Activated CD4-positive, alpha-beta T cell treated with anti-CD3 and anti-CD28 coated beads for 36 hours (primary cell): ENCODE measurements at places on chromosomes 12 and 14.

- H3K27ac ChIP-seq: no peak overlapping the region
- no peak for DNase-seq
- no peaks in the 10 kb centered on the region for H3K4me1 ChIP-seq
- no peak overlapping the region for H3K4me3 ChIP-seq
Measured at GRCh38 chr14:101029668-101030290, 126.3 kb upstream of the RTL1 start.

- no peak overlapping the region for H3K27ac ChIP-seq
- no peaks in the 10 kb centered on the region for H3K36me3 ChIP-seq
- no peak for DNase-seq
- no peak overlapping the region for H3K4me3 ChIP-seq
- H3K27me3 ChIP-seq: peaks cover 13% of the 10 kb centered on the region
Measured at GRCh38 chr14:55950135-55950534, 168.1 kb upstream of the PELI2 start.

DNA sequence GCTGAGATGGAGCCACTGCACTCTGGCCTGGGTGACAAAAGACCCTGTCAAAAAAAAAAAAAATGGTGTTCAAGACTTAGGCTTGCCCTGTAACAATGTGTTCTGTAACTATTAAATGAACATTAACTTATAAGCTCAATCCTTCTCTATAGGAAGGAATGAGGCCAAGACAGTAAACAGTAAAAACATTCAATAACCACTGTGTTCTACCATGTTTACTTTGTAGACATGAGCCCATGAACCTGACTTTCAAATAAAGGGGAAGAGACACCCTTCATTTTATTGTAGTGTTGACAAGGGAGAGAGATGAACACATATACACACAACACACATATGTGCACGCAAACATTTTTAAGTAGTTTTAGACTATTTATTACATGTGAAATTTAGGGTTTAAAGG lies 20.1 kb upstream of the RASSF3 start:
- no peak overlapping the region for H3K4me3 ChIP-seq
- H3K27me3 ChIP-seq: no peaks in the 10 kb centered on the region
- H3K36me3 ChIP-seq: no peaks in the 10 kb centered on the region
- no peak for DNase-seq

DNA sequence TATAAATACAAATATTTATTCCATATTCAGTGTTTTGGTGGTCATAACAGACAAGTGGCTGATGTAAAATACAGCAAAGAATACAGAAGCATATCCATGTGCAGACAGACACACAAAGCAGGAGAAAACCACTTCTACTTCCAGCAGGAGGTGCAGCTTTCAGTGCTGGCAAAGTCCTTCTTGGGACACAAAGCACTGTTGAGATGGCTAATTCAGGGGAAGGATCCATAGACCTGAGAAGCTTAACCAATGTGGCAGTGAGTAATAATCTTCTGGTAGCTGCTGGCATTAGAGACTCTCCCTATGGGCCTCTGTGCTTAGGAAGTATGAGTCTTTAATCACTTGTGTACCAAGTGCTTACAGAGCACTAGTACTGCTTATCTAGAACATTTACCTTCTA lies 26.8 kb downstream of the AMN1 start:
- no peak overlapping the region for H3K4me3 ChIP-seq
- H3K27ac ChIP-seq: no peak overlapping the region
- peaks cover 31% of the 10 kb centered on the region for H3K36me3 ChIP-seq
- H3K27me3 ChIP-seq: no peaks in the 10 kb centered on the region
- peaks cover 21% of the 10 kb centered on the region for H3K4me1 ChIP-seq

GRCh38 chr12:121810833-121811433 lies 7.1 kb downstream of the SETD1B start:
- H3K4me1 ChIP-seq: peaks cover 45% of the 10 kb centered on the region
- peak; percentile 6 for DNase-seq
- H3K36me3 ChIP-seq: peaks cover 42% of the 10 kb centered on the region

DNA sequence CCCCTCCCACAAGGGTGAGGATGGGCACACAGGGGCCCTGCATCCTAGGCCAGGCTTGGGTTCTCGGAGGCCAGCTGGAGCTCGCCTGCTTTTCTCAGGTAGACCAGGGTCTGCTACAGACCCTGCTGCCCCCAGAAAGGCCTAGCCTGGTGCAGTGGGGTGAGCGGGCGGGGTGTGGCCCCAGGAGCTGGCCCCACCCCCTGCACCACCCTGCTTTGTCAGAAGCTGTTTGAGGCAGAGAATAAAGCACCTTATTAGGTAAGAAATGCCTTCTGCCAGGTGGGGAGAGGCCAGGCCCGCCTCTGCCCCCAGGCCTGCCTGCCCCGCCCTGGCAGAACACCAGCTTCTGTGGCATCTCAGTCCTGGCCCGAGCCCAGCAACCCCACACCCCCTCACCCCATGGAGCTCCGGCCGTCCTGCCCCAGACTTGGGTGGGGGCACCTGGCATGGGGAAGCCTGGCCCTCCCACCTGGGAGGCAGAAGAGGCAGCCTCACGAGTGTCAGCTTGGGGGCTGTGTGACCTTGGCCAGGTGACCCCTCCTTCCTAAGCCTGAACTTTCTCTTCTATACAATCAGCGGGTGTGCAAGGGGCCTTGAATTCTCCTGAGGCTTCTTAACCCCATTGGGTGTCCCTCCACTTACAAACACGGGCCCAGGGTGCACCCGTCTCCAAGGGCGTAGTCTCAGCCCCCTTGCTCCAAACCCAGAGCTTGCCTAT lies 43.2 kb downstream of the KRT80 start:
- DNase-seq: no peak
- no peak overlapping the region for H3K27ac ChIP-seq
- no peaks in the 10 kb centered on the region for H3K36me3 ChIP-seq
- no peak overlapping the region for H3K4me3 ChIP-seq

DNA sequence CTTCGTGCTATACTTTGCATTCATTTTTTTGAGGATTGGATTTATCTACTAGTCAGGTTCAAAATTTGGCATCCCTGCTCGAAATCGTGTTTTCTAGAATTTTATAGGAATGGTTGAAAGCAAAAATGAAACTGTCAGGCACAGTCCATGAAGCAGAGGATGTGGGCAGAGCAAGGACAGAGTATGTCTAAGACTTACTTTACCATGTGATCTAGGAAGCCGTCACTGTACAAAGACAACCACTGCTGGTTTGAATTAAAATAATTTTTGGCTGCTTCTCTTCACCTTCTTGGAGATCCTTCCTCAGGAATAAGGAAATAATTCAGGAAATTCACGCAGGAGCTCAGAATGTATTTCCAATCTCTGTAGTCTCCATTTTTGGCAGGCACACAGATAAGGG lies 31.6 kb upstream of the SGPP1 start:
- H3K4me3 ChIP-seq: peak overlapping the region; percentile 57
- peak; percentile 17 for DNase-seq
- H3K4me1 ChIP-seq: peaks cover 12% of the 10 kb centered on the region
- no peaks in the 10 kb centered on the region for H3K27me3 ChIP-seq
- peak overlapping the region; percentile 93 for H3K27ac ChIP-seq
- no peaks in the 10 kb centered on the region for H3K36me3 ChIP-seq

DNA sequence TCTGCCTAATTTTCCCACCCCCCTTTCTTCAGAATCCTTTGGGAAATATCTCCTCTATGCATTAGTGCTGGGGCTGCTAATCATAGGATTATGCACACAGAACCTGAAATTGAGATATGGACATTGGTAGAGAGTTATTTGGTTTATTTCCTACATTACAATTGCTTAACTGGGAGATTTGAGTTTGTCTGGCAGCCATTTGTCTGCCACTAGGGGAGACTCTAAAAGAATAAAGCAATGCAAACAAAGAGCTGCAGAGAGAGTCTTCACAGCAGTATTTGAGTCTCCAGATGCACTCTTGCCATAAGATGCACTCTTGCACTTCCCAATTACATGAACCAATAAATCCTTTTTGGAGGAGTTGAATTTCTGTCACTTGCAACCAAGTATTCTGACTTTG lies 12.0 kb upstream of the PCNX4 start:
- no peaks in the 10 kb centered on the region for H3K36me3 ChIP-seq
- H3K4me1 ChIP-seq: no peaks in the 10 kb centered on the region
- peaks cover 3% of the 10 kb centered on the region for H3K27me3 ChIP-seq
- no peak overlapping the region for H3K27ac ChIP-seq

DNA sequence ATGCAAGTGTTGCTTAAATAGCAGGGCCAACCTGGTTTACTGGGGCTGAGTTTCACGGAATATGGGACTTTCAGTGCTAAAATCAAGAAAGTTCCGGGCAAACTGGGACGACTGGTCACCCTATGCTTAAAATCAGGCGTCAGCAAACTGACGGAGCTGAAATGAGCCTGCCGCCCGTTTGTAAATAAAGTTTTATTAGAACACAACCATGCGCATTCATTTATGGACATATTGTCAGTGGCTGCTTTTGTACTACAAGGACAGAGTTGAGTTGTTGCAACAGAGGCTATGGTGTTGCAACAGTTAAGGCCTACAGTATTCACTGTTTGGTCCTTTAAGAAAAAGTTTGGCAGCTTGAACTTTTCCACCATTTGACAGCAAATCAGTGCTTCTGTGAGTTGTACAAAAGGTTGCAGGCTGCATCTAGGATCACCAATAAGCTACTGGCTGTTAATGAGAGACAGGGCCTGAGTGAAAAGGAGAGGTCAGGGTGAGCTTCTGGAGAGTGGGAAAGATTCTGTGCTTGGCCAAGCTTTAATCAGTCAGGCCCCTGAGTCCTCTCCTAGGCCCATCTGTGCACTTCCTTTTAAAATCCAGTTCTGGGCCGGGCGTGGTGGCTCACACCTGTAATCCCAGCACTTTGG lies 13.3 kb downstream of the SELPLG start:
- H3K27ac ChIP-seq: peak overlapping the region; percentile 61
- no peak for DNase-seq
- H3K27me3 ChIP-seq: no peaks in the 10 kb centered on the region
- peaks cover 46% of the 10 kb centered on the region for H3K36me3 ChIP-seq
- H3K4me1 ChIP-seq: peaks cover 43% of the 10 kb centered on the region

DNA sequence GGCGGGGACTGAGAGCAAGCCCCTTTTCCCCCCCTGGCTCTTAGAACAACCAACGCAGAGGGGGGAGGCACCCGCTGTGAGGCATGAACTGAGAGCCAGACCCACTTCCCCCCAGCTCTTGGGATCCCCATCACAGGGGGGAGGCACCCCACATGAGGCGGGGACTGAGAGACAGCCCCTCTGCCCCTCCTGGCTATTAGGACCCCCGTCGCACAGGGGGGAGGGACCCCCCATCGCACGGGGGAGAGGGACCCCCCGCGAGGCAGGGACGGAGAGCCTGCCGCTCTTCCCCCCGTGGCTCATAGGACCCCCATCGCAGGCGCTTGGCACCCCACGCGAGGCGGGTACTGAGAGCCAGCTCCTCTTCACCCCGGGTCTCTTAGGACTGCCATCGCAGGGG lies 195.8 kb upstream of the PZP start:
- H3K27ac ChIP-seq: no peak overlapping the region
- H3K27me3 ChIP-seq: no peaks in the 10 kb centered on the region
- H3K4me3 ChIP-seq: no peak overlapping the region
- DNase-seq: no peak
- peaks cover 2% of the 10 kb centered on the region for H3K36me3 ChIP-seq
- no peaks in the 10 kb centered on the region for H3K4me1 ChIP-seq

- peak overlapping the region; percentile 67 for H3K4me3 ChIP-seq
- peak; percentile 20 for DNase-seq
- H3K4me1 ChIP-seq: peaks cover 85% of the 10 kb centered on the region
- peaks cover 11% of the 10 kb centered on the region for H3K36me3 ChIP-seq
- H3K27me3 ChIP-seq: no peaks in the 10 kb centered on the region
Measured at GRCh38 chr12:108691998-108692808, 39.1 kb downstream of the CORO1C start.

DNA sequence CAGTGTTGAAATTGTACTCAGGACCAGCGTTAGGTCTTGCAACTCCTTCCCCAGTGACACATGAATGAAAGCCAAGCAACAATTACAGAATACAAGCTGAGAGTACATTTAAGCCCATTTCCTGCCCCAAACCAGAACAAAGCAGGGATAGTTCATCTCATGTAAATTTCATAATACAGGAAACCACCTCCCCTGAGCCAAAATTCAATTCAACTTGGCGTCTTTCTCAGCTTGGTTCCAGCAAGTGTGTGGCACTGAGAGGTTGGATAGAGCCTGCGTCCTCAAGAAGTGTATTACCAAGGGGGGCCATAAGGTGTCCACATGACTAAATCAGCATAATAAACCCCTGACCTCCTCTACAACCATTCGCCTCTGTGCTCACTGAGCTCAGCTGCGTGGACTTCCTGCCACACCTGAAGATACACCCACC lies 278.9 kb upstream of the CRY1 start:
- peaks cover 80% of the 10 kb centered on the region for H3K4me1 ChIP-seq
- peak; percentile 52 for DNase-seq

DNA sequence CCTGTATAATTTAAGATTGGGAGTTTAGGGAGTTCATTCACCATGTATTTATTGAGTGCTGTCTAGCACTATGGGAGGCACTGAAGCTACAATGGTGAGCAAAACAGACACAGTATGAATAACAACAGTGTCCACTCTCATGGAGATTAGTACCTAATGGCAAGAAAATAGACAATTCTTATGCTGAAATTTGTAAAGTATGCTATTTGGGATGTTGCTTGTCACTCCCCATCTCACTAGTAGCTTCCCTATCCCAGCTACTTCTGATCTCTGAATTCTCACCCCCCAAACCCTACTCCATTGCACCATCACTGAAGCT lies 4.0 kb downstream of the GDF11 start:
- no peak overlapping the region for H3K4me3 ChIP-seq
- H3K36me3 ChIP-seq: peaks cover 1% of the 10 kb centered on the region
- H3K4me1 ChIP-seq: peaks cover 22% of the 10 kb centered on the region
- H3K27ac ChIP-seq: no peak overlapping the region
- no peaks in the 10 kb centered on the region for H3K27me3 ChIP-seq

- H3K27ac ChIP-seq: no peak overlapping the region
- H3K36me3 ChIP-seq: no peaks in the 10 kb centered on the region
- H3K4me3 ChIP-seq: no peak overlapping the region
- peaks cover 32% of the 10 kb centered on the region for H3K27me3 ChIP-seq
Measured at GRCh38 chr12:52266514-52266913, 7.9 kb upstream of the KRT86 start.

DNA sequence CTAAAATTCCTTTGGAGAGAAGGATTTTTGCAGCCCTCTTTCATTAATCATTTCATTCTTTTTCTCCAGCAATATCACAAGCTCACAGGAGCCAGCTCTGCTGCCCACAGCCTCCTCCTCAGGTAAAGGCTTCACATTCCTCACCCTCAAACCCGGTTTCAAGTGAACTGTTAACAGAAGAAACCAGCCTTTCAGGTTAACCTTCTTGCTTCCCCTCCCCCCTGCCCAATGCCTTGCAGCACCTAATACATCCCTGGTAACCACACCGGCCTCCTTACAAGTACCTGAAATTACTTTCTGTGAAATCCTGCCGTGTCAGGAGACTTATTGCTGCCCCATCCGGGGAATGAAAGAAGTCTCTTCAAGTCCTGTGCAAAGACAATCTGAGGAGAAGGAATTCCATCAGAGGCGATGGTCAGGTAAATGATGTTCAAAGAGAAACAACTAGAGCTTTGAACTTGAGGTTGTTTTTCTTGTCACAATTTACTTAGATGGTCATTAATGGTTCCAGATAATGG lies 111.2 kb downstream of the MYRFL start:
- no peaks in the 10 kb centered on the region for H3K27me3 ChIP-seq
- H3K27ac ChIP-seq: no peak overlapping the region
- H3K4me3 ChIP-seq: no peak overlapping the region

GRCh38 chr12:49294086-49294803 lies 702 bp upstream of the PRPH start:
- no peaks in the 10 kb centered on the region for H3K36me3 ChIP-seq
- H3K27ac ChIP-seq: no peak overlapping the region
- H3K27me3 ChIP-seq: peaks cover 42% of the 10 kb centered on the region
- no peak overlapping the region for H3K4me3 ChIP-seq
